ENCODE measurements at places on chromosomes 2 and 18. TPM values are rescaled to one million over a fixed set of nuclear protein-coding genes. Genes with fewer than 3 reads are reported as not detected.

Gene DSG1
- not detected for total RNA-seq

Gene KCNS3
- total RNA-seq, result 34.2 TPM

Gene FEV
- not detected for total RNA-seq

Gene SNED1
- total RNA-seq, result 189 TPM

Gene RNU2-63P
- total RNA-seq, result not detected

Gene DTNA
- 25.1 TPM for total RNA-seq

Gene POU3F3
- total RNA-seq, result not detected

Gene ASPRV1
- total RNA-seq, result 2.1 TPM

Gene CYS1
- total RNA-seq, result 8.2 TPM

Gene RBM44
- total RNA-seq, result 2.8 TPM

Gene HK2
- total RNA-seq, result 98.8 TPM

Gene QPCT
- total RNA-seq, result not detected

Gene ERMN
- total RNA-seq, result 1.1 TPM

Gene APCDD1
- 25.4 TPM for total RNA-seq

DNA sequence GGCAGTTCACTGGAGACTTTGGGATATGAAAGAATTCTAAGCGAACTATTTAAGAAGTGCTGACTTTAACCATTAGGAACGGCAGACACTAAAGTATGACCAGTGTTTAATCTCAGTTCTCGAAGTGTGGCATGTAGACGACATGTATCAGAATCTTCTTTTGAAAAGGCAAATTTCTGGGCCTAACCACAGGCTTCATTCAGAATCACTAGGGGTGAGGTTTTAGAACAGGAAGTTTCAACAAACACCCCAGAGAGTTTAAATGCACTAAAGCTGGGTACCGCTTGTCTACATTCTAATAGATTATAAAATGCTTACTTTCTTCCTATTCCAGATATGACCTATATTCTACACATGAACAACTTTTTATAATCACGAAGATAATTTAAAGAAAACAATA, 180.3 kb downstream of the ANKRD44 start:
- no peak for DNase-seq

DNA sequence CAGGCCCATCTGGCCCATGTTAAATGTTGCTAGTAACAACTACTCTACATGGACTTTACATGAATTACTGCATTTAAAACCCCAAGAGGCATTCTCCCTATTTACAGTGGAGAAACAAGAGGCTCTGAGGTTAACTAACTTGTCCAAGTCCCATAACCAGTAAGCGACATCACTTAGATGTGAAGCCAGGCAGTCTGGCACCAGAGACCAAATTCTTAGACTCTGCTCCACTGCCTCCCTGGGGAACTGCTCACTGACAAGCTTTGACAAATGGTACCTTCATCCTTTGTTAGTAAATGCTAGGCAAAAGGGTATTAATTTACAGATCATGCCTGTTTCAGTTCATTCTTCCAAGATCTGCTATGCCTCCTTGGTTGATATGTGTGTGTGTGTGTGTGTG, 124.8 kb downstream of the AFF3 start:
- DNase-seq, result no peak

DNA sequence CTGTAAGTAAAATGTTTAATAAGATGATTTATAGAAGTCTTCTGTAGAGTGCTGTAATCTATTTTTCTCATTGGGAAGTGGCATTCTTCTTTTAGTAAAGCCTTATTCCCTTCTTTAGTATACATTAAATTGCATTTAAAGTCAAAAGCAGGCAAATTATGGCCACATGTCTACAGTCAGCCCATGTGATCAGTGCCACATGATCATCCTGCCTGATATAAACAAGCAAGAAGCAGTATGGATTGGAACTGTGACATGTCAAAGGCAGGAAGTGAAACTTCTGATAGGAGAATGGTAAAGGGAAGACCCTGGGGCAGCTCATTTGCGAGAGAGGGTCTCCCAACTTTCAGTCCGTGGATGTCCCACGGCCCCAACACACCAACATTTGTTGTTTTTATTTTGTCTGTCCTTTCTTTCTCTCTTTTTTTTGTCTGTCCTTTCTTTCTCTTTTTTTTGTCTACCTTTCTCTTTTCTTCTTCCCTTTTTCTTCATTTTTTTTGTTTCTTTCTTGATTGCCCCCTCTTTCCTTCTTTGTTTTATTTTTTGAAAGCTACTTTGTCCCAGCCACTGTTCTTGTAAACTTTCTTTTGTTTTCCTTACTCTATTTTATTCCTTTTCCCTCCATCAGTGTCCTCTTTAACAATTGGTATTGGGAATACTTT, 154.9 kb downstream of the DTNA start:
- no peak for DNase-seq

GRCh38 chr2:31302940-31303563, 69.1 kb downstream of the EHD3 start:
- DNase-seq, result no peak

GRCh38 chr2:165573534-165574461, 104.3 kb downstream of the CSRNP3 start:
- peak; percentile 53 for DNase-seq

- DNase-seq, result peak; percentile 23
Observed at GRCh38 chr2:80255918-80256781, 48.4 kb downstream of the LRRTM1 start.

DNA sequence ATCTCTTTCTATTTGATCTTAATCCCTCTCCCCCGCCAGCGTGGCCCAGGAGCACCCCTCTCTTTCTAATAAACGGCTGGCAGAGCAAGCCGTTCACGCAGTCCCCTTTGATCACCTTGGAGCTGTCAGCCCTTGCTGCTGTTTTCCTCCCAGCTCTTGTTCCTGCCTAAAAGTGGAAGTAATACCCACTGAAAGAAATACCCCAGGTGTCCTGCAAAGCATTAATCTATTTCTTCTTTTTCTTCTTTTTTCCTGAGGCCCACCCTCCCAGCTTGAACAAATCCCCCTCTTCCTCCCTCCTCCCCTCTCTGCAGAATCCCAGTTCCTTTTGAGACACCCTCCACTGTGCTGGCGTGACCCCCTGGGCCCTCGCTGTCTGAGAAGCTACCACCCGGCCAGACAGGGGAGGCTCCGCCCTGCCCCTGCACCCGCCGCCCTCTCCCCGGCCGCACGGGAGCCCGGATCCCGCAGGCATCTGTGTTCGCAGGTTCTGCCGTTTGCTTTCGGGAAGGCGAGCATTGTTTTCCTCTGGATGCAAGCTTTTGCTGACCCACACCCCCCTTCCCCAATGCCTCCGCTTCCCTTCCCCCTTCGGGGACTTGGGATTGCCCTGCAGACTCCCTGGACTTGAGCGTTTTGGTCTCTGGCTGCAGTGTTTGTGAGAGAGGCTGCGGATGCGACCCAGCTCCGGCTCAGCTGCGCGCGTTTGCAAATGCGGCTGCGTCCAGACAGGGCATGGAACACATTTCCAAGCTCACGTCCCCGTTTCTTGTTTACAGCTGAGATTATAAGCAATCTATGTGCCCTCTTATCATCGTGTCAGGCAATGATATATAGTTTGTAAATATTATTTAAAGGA, 631.5 kb downstream of the NYAP2 start:
- DNase-seq, result peak; percentile 89

DNA sequence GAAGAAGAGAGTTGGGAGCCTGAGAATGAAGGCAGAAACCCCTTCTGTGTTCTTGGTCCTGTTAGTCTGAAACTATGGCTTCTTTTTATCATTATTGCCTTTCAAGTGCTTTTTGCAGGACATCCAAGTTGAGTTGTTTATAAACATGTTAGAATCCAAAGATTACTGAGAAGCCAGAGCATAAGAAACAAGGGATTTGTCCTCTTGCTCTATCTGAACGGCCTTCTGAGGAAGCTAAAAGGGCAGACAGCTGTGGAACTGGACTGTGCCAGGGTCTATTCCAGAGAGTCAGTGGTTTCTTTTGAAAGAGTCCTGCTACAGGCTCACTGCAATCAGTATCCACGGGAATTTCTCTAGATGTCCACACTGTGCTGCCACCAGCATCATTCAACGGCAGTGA, 86.6 kb downstream of the ARHGAP28 start:
- no peak for DNase-seq

GRCh38 chr2:50102383-50102782, 929.5 kb downstream of the NRXN1 start:
- DNase-seq, result no peak

- no peak for DNase-seq
Observed at GRCh38 chr2:235234736-235235135, 259.1 kb upstream of the AGAP1 start.

- DNase-seq, result no peak
Observed at GRCh38 chr2:240303896-240304745, 131.3 kb upstream of the GPC1 start.

DNA sequence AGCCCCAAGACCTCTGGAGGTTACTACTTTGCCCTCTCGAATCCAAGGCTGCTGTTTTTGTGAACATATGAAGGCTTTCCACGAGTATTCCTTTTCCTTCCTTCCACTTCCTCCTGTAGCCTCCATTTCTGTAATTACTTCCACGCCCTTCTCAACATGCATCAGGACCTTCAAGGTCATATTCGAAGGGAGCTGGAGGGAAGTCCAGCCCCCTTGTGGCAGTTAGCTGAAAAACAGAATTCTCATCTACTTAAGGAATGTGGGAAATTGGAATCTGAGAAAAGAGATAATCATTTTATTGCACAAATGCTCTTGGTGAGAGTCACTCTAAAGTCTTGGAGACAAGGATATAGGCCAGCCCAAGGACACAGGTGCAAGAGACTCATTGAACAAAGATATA, 1000.2 kb downstream of the TDRD15 start:
- no peak for DNase-seq

GRCh38 chr2:224156436-224156835, 117.3 kb upstream of the SERPINE2 start:
- DNase-seq, result no peak

- DNase-seq, result no peak
Observed at GRCh38 chr18:59109375-59109774, 30.3 kb upstream of the SEC11C start.

DNA sequence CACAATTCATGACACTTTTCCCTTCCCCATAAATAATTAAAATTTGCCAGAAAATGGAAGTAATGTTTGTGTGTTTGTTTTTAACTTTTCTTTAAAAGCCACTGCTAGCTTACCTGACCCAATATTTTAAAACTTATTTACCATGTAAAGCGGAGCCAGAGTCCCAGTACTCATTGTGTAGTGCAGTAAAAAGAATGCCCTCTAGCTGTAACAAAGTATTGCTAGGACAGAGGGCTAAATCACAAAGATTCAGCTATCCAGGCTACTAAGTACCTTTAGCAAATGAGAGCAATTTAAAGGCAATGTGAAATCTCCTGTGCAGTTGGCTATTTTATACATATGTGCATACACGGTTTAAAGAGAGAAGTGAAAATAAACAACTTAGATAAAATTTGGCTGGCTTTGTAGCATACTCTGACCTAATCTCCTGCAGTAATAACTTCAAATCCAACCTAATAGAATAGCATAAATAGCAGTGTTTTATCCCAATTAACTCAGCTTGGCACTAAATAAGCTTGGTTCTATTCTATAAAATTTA, 997.4 kb upstream of the PIK3C3 start:
- no peak for DNase-seq

GRCh38 chr2:209956271-209956670, 46.2 kb upstream of the RPE start:
- DNase-seq, result no peak

- DNase-seq, result no peak
Observed at GRCh38 chr18:28961669-28962228, 784.8 kb upstream of the CDH2 start.

DNA sequence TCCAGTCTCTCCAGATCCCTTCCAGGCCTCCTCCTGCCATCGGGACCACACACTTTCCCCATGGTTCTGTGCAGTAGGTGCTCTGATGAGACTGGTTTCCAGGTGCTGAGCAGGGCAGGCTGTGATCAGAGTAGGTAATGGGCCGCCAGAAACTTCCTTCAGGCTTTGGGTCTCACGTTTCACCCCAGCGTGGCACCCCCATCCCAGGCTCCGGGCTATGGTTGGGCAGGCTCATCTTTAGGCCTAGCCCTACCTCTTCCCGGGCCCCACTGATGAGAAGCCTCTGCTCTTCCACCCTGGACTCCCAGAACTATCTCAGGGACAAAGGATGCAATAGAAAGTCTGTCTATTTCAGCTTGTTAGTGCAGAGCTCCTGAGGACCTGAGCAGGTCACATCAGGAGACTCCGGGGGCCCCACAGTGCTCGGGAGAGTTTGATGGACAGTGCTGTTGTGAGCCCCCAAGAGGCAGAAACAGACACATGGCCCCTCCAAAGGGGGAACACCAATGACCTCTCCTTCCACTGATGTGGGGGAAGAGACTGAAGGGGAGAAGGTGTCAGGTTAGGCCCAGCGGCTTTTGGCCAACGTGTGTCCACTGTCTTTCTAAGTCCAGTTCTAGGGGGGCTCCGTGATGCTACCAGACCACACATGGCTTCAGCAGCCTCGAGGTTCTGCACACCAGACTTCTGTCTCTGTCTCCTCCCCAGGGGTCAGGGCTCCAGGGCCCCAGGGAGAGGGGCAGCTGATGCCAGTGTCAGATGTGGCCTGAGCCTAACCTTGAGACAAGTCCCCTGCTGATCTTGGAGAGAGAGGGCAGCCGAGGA, 5.8 kb upstream of the PROM2 start:
- no peak for DNase-seq

DNA sequence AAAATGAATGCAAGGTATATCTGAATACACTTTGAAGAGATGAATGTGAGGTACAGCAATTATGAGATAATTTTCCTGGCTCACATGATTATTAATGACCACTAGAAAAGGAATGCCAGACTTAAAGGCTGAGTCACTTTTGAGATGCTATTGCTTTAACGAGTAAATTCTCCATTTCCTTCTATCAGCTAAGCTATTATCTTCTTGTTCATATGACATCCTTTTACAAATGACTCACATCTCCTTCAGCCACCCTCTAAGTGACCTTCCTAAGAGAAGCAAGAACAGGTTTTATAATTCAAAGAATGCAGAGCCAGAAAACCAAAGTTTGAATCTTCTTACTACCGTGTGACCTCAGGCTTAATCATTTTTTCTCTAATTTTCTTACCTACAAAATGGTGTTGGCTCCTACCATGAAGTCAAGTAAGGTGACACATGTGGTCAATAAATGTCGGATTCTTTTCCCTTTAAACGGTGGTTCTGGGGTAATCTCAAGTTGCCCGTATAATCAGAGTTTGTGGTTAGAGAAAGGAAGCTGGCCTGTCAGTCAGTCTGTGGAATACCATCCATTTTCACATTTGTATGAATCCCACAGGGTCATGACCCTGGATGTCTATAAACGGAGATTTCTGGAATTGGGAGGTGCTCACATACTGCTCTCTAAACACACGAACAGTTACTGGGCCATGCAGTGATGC, 184.0 kb upstream of the PID1 start:
- DNase-seq, result no peak

DNA sequence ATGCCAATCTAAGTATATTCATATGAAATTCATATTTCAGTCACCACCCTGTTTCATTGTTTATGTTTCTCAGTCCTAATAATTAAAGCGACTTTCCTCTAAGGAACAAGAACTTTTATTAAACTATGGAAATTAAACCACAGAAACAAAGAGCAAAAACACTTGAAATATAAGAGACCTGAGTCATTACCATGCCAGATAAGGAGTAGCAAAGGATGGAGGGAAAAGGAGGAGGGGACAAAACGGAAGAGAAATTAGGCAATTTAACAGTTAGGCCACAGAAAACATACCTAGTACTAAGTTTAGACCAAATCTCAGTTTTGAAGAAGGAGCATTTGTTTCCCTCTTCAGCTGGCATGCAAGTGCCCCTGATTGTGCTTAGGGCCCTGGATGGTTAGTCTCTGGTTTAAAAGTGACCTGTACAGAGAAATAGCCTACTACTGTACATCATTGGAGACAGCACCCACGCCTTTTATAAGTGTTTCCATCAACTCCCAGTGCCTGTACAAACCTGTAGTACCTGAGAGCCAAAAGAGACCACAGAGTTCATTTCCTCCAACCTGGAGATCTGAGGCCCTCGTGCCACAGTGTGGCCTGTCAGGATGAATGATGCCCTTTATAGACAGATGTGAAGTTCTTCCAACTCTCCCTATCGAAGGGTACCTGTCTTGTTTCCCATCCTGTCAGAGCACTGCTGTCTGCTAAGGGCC, 74.5 kb downstream of the SPATS2L start:
- DNase-seq, result no peak

Data from upper lobe of left lung (tissue), 6 donors.